ENCODE measurements at places on chromosomes 6 and 20. TPM values are rescaled to one million over a fixed set of nuclear protein-coding genes. Genes with fewer than 3 reads are reported as not detected.

Gene KIF3B
- 3.2 TPM for total RNA-seq

Gene NOTCH4
- 14.7 TPM for total RNA-seq

Gene DEFB132
- not detected for total RNA-seq

Gene MPIG6B
- total RNA-seq: not detected

Gene TFAP2C
- 6.0 TPM for total RNA-seq

DNA sequence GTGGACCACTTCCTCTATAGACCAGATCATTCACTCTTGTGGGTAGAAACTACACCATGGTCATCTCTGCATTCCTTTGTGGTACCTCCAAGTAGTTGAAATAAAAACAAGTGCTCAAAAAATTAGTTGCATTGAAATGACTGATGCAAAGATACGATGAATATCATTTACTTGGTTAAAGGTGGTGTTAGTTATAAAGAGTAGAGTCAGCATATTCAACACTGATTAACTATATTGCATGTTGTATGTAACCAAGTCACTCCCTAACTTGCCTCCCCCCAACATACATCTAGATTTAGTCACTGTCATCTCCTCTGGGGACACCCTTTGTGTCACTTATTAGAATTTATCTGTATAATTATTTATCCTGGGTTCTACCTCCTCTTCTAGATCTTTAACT, 77.7 kb downstream of the SHLD1 start:
- DNase-seq: no peak

GRCh38 chr6:104771258-104771832, 88.4 kb downstream of the HACE1 start:
- DNase-seq: no peak

GRCh38 chr6:53070806-53071205, 5.6 kb downstream of the FBXO9 start:
- no peak for DNase-seq

GRCh38 chr6:42507901-42508300, 55.9 kb upstream of the UBR2 start:
- DNase-seq: no peak

Measured in uterus (tissue), 4 donors.